Epithelial cell of umbilical artery (primary cell): ENCODE measurements at places on chromosomes 16 and 17. TPM values are rescaled to one million over a fixed set of nuclear protein-coding genes. Genes with fewer than 3 reads are reported as not detected.

Gene USP6
- total RNA-seq, result not detected in 2 replicates

Gene C16orf89
- total RNA-seq, result not detected in 2 replicates

Gene SLC16A6
- 0.91 and 0.97 TPM in 2 replicates for total RNA-seq

Gene ABCA6
- total RNA-seq, result 18.8 and 44.8 TPM in 2 replicates

Gene SLC22A31
- total RNA-seq, result 0.15 and 2.3 TPM in 2 replicates

Gene CLDN6
- total RNA-seq, result not detected in 2 replicates

Gene DNAJA3
- total RNA-seq, result 39.0 and 57.8 TPM in 2 replicates

Gene WFIKKN1
- total RNA-seq, result 0.15 TPM in 1 of 2 replicates, not detected in the other

Gene TBC1D3B
- 0.97 and 1.4 TPM in 2 replicates for total RNA-seq

Gene ABCA9
- total RNA-seq, result 2.3 and 11.7 TPM in 2 replicates

Gene JUP
- 61.2 and 114 TPM in 2 replicates for total RNA-seq

Gene GRB7
- not detected in 2 replicates for total RNA-seq
